Stimulated activated CD8-positive, alpha-beta memory T cell treated with anti-CD3 and anti-CD28 coated beads, Interleukin-4, amount 100 ng/mL, for 1 hour (primary cell): ENCODE measurements at places on chromosomes 2 and 18.

- no peak for DNase-seq
Observed at GRCh38 chr2:16745466-16745865, 79.8 kb upstream of the CYRIA start.

DNA sequence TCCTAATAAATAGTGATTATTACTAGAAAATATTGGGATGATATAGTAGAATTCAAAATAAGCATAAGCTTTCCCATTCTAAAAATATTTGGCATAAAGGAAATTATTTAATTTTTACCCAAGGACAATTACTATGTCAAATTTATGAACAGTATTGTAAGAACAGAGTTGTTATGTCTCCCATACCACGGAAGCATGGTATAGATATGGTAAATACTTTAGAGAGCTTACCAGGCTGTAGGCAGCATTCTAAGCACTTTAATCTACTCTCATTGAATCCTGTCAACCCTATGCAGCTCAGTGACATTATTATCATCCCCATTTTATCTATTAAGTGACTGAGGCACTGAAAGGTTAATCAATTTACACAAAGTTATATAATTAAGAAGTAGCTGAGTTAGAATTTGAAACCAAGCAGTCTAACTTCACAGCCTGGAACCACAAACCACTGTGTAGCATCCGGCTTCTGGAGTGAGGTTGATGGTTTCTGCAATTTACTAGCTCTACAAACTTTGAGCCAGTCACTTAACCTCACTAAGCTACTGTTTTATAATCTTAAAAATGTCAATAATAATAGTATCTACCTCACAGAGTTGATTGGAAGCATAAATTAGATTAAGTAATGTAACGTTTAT is 323.7 kb downstream of the ARHGAP15 start:
- no peak for DNase-seq

- no peak for DNase-seq
Observed at GRCh38 chr2:105186967-105187498, 54.5 kb upstream of the GPR45 start.

DNA sequence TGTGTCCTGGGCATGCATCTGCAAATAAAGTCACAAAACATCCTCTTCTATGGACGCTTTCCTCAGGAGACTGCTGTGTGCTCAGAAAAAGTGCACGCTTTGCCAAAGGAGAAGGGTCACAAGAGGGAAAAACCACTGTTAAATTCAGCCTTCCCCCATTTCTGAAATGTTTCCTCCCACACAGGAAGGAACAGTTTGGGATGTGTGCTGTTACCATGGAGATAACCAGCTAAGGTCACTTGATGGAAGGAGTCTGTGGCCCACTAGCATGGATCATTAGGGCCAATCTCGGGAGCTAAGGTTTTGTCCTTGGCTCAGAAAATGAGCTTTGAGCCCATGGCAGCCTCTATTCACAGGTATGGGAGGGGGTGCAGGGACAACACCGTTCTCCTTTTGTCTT is 5.6 kb downstream of the KCNE4 start:
- DNase-seq, result no peak

- no peak for DNase-seq
Observed at GRCh38 chr2:67218056-67218455, 179.1 kb upstream of the ETAA1 start.

- no peak for DNase-seq
Observed at GRCh38 chr2:182649316-182649715, 66.7 kb upstream of the DNAJC10 start.

GRCh38 chr2:219304223-219304622 is 5.0 kb downstream of the PTPRN start:
- no peak for DNase-seq

DNA sequence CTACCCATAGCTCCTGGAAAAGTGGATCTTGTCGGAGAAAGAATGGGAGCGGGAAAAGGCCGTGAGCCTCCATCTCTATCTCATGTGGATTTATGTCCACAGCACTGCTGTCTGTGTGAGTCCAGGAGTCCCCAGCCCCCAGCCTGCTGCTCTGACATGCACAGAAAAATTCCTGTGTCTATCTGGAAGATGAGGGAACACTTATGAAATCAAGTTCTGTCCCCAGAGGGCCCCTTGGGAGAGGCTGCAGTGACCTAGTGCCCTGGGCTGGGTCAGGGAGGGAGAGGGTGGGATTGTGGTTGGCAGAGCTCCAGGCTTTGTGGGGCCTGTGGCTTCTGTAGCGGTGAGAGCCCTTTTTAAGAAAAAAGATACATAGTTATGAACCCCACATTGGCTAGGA is 37.6 kb downstream of the HJURP start:
- no peak for DNase-seq

GRCh38 chr2:104504331-104505073 is 349.4 kb upstream of the POU3F3 start:
- no peak for DNase-seq

- DNase-seq, result no peak
Observed at GRCh38 chr2:168683996-168684395, 118.4 kb upstream of the NOSTRIN start.

DNA sequence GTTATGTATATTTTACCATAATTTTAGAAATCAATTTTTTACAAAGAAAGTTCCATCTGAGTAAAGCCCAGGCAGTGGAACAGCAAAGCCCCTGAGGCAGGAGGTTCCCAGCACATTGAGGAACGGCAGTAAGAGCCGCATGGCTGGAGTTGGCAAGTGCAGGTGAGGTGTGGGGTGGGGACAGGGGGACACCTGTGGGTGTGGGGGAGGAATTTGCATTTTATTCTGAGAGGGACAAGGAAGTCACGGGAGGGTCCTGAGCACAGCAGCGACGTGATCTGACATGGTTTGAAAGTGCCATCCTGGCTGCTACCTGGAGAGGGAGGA is 16.1 kb upstream of the ADI1 start:
- DNase-seq, result no peak

DNA sequence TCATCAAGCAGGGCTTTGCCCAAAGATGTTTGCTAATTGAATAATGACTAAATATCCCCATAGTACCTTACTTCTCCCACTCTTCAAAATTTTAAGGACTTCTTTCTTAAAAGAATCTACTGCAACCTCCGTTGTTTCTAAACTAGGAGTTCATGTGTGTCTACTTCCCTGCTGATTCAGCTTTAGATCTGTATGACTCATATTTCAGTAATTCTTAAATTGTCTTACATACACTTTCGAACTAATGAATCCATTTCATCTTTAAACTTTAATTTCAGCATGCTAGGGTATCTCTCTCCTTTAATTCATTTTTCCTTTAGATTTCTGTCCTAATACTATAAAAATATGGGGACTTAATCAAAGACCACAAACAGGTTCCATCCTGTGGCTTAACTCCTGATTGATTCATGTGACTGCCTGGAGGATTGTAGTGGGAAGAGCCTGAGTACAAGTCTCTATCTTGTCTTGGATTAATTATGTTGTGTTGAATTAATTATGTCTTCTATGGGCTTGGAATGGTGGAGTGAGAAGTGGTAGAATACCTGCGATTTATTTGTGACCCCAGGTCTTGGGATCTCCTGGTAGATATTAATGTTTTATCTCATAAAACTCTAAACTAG is 24.9 kb upstream of the COL5A2 start:
- no peak for DNase-seq

DNA sequence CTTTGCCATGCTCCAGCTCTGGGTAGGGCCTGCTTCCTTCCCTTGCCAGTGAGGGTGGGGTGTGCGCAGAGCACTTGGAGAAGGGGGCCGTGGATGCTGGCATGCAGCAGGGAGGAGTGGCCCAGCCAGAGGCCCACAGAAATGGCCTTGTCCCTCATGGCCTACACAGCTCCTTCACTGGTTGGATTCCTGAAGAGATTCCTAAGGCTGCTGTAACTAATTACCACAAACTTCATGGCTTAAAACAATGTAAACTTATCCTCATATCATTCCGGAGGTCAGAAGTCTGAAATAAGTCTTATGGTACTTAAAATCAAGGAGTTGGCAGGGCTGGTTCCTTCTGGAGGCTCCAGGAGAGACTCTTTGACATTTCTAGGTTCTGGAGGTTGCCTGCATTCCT is 195.2 kb downstream of the GLI2 start:
- no peak for DNase-seq

DNA sequence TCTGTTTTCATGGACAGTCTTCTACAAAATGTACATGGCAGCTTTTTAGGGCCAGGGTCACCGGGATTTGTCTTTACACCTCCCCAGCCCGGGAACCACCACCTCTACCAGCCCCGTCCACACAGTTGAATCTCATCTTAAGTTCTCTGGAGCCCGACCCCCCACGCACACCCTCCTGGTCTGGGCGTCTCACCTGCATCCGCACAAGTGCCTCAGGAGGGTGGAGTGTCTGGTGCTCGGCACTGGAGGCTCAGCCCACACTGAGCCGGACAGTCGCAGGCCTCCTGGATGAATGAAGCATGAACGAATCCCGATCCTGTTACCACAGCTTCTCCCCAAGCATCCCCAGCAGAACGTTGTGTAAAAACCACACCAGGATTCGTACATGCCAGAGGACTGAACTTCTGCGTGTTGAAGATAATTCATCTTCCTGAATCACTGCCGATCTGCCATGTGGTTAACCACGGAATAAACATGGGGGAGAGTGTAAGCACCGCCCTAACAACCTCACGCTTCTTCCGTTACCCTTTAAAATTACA is 162.0 kb downstream of the RTP5 start:
- DNase-seq, result peak; percentile 22

GRCh38 chr2:147373800-147374422 is 470.9 kb upstream of the ACVR2A start:
- DNase-seq, result no peak

- no peak for DNase-seq
Observed at GRCh38 chr2:192044496-192044895, 150.2 kb downstream of the TMEFF2 start.

- no peak for DNase-seq
Observed at GRCh38 chr2:84846041-84846663, 34.7 kb downstream of the TRABD2A start.

- no peak for DNase-seq
Observed at GRCh38 chr2:225471039-225471438, 71.5 kb downstream of the NYAP2 start.

DNA sequence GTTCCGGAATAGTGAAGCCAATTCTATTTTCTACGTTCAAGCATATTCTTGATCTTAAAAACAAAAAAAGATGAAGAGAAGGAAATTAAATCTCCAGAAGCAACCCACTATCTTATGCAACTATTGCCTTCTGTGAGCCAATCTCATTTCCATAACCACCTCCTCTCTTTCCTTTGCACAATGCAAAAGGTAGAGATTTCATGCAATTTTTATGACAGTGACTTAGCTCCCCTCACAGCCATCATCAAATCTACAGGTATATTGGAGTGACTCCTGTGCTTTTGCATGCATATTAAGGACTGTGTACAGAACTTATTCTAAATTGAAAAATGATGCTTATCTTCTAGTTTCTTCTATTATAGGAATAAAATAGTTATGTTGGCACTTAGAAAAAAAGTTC is 191.8 kb downstream of the DCC start:
- DNase-seq, result no peak

DNA sequence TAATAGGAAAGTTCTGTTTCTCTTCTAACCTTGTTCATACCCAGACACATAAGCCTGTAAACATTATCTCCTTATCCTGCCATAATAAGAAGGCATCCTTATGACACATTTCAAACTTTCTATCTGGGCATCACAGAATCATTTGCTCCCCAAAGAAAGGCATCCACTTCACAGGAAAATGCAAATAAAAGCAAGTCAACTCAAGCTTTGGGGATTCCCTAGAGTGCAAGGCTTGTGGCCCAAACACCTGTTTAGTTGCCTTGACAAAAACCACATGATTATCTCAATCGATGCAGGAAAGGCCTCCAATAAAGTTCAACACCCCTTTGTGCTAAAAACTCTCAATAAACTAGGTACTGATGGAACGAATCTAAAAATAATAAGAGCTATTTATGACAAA is 195.7 kb upstream of the GALNT5 start:
- DNase-seq, result no peak

DNA sequence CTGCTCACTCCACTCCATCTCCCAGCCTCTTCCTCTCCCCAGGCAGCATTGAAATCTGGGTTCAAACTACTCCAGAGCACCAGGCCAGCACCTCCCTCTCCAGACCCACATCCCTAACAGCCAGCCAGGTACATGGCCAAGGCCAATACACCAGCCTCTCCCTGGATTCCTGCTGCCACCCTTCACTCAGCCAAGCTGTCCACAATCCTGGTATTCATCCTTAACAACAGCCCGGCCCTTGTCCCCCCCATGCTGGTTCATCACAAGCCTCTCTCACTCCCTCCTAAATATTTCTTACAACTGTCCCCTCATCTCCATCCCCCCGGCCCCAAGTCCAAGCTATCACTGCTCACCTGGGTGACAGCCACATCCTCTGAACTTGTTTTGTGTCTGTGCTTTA is 129.9 kb upstream of the HAAO start:
- DNase-seq, result no peak

GRCh38 chr2:200369886-200370285 is 63.4 kb downstream of the SPATS2L start:
- no peak for DNase-seq

GRCh38 chr2:211328126-211328525 is 771.7 kb downstream of the CPS1 start:
- DNase-seq, result no peak

DNA sequence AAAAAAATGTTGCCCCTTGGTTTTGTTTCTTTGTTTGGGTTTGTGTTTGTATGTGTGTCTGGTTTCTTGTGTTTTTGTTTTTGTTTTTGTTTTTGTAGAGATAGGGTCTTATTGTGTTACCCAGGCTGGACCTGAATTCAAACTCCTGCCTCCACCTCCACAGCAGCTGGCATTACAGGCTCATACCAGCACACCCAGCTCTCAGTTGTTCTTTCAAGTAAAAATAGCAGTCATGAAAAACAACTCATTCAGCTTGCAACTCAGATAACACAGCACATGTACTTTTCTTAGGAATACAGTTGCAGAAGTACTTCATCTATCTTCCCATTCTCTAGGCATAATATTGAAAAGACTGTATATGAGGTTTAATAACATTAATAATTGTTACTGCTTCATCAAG is 37.0 kb downstream of the ZC3H8 start:
- no peak for DNase-seq

GRCh38 chr2:72718876-72719275 is 107.0 kb downstream of the EXOC6B start:
- no peak for DNase-seq

DNA sequence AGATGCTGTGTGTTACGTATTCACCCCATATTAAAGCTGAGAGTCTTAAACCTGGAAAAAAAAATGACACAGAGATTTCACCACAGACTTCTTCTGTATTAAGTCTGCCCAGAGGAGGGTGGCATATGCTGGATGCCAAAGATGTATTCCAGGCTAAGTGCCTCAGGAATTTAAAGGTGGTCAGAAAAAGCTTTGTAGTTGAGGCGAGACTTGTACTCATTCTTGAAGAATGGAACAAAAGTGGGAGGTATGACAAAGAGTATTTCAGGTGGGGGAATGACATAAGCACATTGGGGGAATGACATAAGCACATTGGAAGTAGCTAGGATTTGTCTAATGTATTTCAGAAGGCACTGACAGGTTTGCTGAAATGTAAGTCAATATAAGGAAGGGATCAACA is 98.6 kb downstream of the BABAM2 start:
- DNase-seq, result no peak

DNA sequence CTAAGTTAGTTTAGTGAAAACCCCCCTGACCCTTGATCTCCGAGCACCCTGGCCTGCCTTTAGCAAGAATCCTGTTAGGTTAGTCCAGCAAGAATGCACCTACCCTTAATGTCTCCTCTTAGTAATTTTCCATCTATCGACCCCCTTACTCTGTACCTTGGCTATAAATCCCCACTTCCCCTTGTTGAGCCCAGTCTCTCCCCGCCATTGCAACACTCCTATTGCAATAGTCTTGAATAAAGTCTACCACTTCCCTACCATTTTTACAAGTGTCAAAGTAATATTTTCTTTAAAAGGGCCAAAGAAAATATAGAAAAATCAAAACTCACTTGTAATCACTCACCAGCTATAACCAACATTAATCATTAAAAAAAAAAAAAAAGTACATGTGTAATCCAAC is 4.2 kb upstream of the ZBTB7C start:
- no peak for DNase-seq
